ENCODE measurements at places on chromosomes 7 and 10.

DNA sequence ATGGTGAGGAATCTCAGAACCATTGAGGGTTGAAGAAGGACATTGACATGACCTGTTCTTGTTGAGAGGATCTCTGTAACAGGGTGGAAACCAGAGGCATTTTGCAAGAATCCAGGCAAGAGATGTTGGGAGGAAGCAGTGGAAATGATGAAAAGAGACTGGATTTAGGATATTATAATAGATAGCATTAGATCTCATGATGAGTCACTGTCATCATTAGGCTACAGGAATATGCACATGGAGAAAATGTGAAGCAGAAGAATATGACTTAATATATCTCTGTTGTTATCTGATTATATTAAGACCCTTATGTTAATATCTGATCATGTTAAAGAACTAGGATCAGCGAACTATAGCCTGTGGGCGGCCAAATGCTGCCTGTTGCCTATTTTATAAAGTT lies 393.0 kb upstream of the MTPN start:
- DNase-seq, result no peak

DNA sequence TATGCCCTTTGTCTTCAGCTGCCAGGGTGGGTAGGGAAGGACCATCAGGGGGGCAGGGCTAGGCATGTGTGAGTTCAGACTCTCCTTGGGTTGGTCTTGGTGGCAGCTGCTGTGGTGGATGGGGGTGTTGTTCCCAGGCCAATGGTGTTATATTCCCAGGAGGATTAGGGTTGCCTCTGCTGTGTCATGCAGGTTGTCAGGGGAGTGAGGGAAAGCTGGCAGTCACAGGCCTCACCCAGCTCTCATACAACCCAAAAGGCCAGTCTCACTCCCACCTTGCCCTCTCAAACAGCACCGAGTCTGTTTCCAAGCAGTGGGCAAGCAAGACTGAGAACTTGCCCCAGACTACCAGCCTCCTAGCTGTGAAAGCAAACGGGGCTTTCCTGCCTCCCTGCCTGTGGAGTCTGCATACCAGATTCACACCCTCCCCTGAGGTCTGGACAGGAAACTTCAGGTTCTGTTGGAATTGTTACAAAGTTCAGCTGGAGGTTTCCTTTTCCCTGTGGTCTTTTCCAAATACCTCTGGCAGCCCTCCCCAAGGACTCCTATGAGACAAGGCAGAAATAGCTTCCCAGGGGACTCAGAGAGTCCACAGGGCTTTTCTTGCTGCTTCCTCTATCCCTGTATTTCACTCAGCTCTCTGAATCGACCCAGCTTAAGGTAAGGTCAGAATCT lies 1.4 kb downstream of the HYAL4 start:
- DNase-seq, result no peak

- DNase-seq, result no peak
These were observed 22.6 kb downstream of the ZNF786 start for GRCh38 chr7:149067869-149068268.

DNA sequence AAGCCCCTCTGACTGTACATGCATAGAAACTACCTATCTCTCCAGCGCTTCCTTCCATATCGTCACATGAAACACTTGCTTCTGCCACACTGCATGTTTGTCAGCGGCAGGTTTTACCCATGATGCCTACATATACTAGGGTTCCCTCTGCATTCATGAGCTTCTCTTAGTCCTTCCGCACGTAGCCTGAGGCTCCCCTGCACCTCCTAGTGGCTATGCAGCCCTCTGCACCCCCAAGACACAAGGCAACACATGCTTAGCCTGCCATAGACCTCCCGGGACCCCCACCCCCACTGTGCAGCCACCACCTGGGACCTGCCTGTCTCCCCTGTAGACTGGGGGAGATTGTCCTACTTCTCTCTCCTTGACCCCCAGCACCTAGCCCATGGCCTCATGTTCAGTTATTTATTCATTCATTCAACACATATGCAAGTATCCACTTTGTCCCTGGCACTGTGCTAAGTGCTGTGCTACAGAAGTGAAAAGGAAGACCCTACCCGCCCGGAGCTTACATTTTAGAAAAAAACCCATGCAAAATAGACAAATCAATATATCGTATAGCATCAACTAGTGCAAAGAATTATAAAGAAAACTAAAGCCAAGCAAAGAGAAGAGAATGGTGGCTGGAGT lies 23.5 kb downstream of the TMEM273 start:
- peak; percentile 30 for DNase-seq

DNA sequence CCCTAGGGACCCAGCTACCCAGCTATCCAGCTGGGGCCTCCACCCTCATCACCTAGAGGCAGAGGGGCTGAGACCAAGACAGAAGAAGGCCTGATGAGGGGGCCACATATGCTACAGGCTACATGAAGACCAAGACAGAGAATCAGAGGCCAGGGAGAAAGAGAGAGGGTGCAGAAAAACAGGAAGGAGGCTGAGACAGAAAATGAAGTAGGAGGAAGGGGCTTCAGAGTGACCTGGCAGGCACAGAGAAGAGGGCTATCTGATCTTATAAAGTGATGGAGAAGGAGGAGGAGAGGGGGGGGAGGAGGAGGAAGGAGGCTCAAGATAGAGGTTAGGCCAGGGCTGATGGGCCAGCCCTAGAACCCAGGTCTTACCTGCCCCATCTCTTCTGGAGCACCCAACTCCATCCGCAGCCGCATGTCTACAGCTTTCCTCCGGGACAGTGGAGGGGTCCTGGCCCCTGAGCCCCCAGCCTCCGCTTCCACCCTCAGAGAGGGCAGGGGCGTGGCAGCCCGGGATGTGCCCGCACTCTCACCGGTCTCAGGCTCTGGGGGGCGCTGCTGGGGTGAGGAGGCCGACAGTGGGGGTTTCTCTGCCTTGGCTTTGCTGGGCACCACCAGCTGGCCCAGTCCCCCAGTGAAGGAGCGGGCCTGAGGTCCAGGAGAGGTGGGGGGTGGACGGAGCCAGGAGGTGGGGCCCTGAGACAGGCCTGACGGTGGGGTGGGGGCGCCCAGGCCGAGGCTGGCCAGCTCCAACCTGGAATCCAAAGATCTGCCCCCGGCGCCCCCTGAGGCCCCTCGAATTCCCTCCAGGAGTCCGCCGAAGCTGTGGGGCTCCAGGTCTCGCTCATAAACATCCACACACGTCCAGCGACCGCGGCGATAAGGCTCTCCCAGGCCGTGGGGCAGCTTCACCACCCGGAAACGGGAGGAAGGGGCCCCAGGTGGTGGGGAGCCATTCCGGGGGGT lies 1.8 kb downstream of the TSC22D4 start:
- no peak for DNase-seq
